ENCODE measurements at places on chromosomes 4 and X.

- DNase-seq: no peak
These were observed 203.5 kb upstream of the TET2 start for GRCh38 chr4:104942990-104943743.

DNA sequence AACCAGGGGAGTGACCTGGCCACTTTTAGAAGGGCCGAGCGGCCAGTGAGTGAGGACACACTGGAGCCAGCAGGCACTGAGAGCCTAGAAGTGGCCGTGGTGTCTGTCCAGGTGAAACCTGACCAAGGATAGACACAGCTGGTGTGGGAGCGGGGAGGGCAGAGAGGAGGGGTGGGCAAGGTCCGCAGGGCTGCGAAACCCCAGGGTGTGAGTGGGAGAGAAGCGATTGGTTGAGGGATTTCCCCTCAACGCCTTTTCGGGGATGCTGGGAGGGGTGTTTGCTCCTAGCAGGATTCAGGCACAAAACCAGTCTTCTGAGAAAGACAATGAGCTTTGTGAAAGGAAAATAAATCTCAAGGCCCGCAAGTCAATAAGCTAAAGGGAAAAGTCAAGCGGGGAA, 33.2 kb upstream of the ARSD start:
- DNase-seq: no peak

DNA sequence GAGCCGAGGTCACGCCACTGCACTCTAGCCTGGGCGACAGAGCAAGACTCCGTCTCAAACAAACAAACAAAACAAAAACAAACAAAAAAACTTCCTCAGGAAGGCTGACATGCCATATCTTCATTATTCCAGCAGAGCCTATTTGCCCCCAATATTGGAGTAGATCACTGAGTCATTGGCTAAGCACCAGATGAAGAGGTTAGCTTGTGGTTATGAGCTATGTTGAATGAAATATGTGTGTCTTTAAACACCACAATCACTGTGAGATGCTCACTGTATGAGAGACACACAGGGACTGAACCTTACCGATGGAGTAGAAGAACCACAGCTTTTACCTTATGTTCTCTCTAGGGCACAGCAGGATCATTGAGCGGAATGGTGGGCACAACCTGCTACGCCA, 122.1 kb upstream of the EOLA2 start:
- no peak for DNase-seq

DNA sequence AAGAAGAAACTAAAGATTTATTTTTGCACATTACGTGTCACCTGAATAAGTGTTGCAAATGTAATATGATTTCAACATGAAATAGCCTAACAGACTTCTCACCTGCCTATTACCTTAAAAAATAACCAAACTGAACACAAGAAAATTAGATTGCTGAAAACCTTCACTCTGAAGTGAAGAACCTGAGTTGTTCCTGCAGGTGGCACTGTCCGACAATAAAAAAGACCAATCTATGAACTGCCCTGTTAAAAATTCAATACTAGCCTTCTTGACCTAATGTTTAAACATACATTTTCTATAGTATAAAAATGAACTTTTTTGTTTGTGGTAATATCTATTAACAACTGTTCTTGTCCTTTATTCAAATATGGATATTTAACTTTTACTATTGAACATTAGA, 69.2 kb upstream of the PNPLA4 start:
- DNase-seq: peak; percentile 36

DNA sequence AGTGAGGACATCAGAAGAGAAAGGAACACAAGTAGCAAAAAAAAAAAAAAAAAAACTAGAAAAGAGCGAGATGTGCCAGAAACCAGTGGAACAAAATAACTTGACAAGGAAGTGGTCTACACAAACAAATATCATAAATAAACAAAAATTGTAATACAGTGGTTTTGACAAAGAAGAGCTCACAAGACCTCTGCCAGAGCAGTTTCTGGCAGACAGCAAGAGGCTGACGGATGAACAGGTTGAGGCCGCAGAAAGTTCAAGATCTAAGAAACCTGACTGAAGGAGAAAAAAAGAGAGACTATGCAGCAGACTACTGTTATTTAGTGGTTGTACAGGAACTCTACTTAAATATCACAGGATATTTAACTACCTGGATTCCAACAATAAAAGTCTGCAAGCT, 66.2 kb downstream of the MAB21L2 start:
- DNase-seq: no peak

DNA sequence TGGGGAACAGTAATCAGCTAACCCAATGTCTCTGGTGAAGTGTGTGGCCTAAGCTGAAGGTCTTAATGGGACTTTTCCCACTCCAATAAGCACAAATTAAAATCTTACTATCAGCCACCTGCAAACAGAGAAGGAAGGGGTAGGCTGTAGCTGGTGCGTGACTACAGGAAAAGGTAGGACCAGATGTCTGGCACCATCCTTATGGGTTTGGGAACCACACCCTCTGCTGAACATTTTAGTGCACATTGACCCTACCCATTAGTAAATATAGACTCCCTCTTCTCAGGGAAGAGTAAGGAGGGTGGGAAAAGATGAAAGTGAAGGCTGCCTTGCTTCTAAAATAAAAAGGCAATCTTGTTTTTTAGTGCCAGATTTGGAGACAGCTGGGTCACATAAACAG, 602.8 kb downstream of the FAT4 start:
- DNase-seq: no peak

- DNase-seq: no peak
These were observed 326.0 kb downstream of the ACTRT1 start for GRCh38 chrX:127726227-127726626.

DNA sequence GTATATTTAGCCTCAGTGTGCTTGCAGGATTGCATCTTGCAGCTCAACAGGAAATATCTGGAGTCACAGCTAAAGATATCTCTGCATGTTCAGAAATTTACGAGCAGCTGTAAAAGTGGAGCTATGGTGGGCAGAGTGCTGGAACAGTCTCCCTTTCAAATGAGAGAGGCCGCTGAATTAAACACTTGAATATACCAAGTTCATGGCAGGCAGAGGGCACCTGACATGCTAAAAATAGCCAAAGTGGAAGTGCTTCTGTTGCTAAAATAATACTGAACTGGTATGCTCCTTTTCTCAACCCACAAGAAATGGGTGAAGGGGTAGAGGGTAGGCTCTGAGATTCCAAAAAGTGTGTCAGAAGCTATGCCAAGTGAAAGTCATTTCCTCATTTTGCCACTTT, 98.1 kb downstream of the MGST2 start:
- DNase-seq: no peak

- DNase-seq: no peak
These were observed 65.5 kb downstream of the EDNRA start for GRCh38 chr4:147546349-147546748.

DNA sequence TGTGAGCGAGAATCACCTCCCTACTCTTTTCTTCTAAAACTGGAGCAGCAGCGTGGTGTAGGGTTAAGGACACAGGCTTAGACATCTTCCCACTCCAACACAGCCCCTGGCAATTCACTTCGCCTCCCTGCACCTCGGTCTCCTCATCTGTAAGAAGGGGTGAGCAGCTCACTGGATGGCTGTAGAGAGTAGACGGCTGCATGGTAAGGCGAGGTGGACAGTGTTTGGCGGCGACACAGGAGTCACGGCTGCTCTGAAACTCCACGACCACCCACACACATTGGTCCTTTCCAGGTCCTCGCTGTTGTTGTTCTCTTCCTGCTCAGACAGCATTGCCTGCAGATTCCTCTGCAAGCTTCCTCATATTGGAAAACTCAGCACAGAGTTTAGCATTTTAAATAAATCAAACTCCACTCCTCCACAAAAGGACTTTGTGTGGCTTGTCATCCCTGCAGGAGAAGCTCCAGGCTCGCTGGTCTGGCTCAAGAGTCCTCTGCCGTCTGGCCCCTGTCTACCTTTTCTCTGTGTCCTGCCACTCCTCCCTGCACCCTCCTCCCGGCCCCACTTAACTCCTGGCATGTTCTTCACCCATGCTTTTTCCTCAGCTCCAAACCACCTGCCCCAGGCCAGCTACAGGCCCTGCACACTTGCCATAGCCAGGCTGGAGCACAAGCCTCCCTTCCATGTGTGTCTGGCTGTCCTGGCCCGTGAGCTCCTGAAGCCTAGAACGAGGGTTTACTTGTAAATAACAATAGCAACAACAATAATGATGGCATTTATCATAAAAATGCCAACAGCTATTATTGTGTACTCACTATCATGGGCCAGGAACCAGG, 41.3 kb upstream of the CRMP1 start:
- DNase-seq: no peak

GRCh38 chr4:6769233-6769988, 13.1 kb upstream of the KIAA0232 start:
- DNase-seq: no peak

GRCh38 chrX:119775517-119776238, 15.8 kb downstream of the RPL39 start:
- DNase-seq: no peak

DNA sequence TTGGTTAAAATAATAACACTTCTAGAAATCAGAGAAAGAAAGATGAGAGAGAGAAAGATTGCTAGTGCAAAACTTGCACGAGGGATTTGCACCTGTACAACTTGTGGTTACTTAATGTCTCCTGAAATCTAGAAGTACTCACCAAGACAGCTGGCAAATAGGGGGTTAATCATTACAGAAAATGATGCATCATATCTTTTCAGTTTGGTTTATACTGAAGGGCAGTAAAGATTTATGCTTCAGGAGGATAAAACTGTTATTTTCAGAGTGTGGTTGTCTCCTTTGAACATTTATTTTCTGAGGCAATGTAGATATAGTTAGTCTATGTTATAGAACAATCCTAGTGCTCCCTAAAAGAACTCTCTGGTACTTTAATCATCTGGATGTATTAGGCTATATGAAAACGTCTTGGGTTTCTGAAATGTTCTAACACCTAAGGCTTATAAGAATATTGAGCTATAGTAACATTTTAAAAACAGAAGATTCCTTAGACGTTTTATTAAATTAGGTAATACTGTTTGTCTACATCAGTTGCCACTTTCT, 13.3 kb downstream of the ATOH1 start:
- no peak for DNase-seq

DNA sequence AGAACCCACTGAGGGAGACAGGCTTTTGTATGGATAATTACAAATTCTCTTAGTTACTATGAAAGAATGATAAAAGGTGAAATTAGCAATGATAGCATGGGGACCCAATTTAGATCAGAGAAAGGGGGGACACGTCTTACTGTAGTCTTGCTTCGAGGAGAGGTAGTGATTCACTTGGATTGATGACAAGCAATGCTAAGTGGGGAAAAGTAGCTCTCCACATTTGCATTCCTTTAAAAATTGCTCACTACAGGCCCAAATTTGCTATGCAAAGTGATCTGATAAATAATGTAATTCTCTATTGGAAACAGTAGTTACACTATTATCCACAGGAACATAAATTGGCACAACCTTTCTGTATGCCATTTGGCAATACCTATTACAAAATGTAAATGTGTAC, 42.5 kb upstream of the MAP3K15 start:
- no peak for DNase-seq

DNA sequence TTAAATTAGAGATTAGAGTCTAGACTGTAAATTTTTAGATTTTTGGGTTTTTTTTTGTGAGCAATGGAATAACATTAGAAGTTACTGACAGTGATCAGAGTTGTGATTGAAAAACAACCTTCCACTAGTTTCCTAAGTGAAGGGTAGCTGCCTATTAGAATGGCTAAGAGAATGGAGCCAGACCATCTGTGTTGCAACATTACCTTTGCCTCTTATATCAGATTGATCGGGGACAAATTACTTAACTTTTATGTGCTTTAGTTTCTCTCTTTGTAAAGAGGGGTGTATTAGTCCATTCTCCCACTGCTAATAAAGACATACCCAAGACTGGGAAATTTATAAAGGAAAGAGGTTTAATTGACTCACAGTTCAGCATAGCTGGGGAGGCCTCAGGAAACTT, 12.5 kb upstream of the PI4K2B start:
- no peak for DNase-seq

DNA sequence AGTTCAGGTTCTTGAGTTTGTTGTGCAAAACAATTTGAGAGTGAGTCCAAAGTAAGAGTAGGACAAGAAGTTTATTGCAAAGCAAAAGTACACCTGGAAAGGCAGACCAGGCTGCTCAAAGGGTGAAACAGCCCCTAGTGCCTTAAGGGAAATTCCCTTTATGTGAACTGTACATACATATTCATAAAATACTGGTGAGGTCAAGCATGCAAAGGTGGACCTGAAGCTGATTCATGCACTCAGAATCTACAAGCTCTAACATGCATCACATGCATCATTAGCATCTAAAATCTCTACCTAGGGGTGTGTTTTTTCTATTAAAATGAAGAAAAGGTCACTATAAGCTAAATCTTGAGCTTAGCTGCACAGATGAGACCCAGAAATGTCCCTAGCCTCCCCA, 266.9 kb downstream of the SPATA18 start:
- DNase-seq: no peak

DNA sequence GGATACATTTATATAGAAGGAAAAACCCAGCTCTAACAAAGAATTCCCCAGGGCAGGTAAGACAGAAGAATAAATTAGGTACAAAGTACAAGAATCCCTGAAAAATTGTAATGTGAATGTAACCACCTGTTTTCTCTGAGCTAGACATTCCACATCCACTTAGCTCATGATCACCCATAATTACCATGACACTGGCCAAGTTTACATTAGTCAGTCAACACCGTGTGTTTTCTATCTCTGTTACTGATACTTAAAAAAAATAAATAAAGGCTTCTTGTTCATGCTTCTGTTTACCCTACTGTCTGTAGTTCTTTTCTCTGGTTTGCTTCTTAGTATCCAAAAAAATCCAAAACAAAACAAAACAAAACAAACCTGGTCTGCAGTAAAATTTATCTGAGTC, 66.0 kb downstream of the CBLL2 start:
- no peak for DNase-seq
